Activated CD8-positive, alpha-beta memory T cell treated with anti-CD3 and anti-CD28 coated beads, Interleukin-2, amount 50 U/mL, for 48 hours (primary cell): ENCODE measurements at places on chromosomes 11 and 22.

GRCh38 chr11:100978939-100979338 is 150.7 kb downstream of the PGR start:
- DNase-seq, result no peak

DNA sequence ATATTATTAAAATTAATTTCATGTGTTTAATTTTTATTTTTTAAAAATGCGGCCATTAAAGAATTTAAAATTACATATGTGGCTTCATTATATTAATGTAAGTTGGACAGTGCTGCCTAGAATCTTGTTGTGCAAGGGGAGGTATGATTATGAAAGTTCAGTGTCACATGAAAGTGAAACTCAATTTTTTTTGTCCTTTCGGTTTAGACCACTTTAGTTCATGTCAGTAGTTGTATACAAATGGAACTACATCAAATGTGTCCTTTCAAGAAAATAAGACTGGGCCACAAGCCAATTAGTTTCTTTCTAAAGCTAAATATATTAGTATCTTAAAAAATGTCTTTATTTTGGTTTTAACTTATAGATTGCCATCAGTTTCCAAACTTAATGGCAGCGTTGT is 35.7 kb downstream of the TBCEL start:
- DNase-seq, result no peak

GRCh38 chr11:75315439-75315805 is 36.0 kb downstream of the ARRB1 start:
- no peak for DNase-seq

GRCh38 chr22:36064358-36064757 is 35.7 kb upstream of the RBFOX2 start:
- no peak for DNase-seq

DNA sequence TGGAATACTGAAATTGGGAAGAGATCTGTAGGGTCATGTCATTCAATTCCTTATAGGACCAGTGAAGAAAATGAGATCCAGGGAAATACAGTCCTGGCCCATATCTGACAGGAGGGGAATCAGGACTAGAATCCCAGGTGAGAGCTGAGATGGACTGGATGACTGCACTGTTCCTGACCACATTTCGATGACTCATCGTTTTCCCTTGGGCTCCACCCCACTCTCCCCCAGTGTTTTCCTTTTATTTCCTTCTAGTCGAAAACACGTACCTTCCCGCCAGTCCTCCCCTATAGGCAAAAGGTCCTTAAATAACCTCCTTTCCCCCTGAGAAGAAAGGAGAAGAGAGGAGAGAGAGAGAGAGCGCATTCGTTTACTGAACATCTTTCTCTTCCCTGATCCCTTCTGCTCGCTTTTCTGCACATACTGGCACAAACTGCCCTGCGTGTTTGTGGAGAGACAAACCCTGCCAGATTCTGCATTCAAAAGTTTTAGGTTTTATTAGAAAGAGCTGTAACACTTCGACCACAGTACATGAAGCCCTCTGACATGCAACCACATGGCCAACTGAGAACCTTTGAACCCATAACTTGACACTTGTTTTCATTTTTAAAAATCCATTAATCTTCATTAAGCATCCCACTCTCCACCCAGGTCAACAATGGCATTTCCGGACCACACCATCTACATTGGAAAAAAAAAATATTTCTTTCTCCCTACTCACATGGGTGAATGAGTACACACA is 565.7 kb downstream of the METTL15 start:
- no peak for DNase-seq
